NCI-H524 treated with DMSO at 0.1 percent for 48 hours (cell line): ENCODE measurements at places on chromosomes 4 and X.

DNA sequence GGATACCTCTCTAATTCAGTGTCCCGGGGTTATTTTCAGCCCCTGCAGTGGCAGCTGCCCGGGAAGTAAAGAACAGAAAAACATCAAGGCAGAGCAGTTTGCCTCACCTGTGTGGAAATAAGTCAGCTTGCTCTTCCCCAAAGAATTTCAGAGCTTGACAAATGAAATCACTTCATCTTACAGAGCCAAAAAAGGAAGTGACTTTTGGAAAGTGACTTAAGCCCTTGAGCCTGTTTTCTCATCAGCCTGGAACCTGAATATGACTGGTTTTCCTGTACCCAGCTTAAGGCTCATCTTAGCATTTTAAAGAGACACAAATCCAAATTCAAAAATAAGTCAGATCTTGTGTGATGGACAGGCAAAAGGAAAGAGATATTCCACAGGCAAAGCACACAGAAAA is 211.6 kb downstream of the RCHY1 start:
- DNase-seq: no peak

DNA sequence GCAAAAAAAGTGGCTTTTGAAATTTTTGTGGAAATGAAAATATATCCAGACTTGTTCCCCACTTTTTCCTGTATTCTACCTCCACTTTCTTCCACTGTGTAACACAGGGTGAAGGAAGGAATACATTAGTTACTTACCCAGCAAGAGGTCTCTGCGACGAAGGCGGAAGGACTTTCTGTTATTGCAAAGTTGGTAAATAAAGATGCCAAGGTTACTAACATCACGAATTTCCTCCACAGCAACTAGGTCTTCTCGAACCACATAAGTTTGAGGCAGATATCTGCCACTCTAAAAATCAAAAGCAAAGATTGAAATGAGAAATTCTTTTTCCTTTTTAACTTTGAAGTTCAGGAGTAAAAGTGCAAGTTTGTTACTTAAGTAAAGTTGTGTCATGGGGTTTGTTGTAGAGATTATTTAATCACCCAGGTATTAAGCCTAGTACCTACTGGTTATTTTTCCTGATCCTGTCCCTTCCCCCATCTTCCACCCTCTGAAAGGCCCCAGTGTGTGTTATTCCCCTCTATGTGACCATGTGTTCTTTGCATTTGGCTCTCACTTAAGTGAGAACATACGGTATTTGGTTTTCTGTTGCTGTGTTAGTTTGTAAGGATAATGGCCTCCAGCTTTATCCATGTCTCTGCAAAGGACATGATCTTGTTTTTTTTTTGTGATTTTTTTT is 5.8 kb downstream of the ITM2A start:
- no peak for DNase-seq

- no peak for DNase-seq
Measured at GRCh38 chrX:30283456-30284200, 25.6 kb downstream of the NR0B1 start.

- no peak for DNase-seq
Measured at GRCh38 chr4:1792832-1793495, at the start of gene FGFR3. TSS of gene FGFR3 (plus strand) at chr4:1793293. CDS start at chr4:1793935, 642 bp downstream.

DNA sequence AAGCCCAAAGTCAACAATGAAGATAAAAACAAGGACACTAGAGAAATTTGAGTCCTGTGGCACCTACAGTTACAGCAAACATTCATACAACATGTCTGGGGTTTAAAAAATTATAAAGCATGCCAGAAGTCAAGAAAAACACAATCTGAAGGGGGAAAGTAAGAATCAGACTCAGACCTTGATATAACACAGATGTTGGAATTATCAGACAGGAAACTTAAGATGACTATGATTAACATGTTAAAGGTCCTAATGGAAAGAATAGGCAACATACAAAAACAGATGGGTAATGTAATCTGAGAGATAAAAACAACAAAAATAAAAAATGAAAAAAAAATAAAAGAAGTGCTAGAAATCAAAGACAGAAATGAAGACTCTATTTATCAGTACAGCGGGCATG is 446.5 kb downstream of the SPRY1 start:
- DNase-seq: no peak

GRCh38 chr4:112140536-112140935 is 4.7 kb upstream of the FAM241A start:
- no peak for DNase-seq

GRCh38 chr4:31194823-31195222 is 474.7 kb downstream of the PCDH7 start:
- DNase-seq: no peak

GRCh38 chrX:23008431-23009099 is 8.8 kb downstream of the DDX53 start:
- no peak for DNase-seq

GRCh38 chrX:26653050-26653449 is 437.1 kb downstream of the MAGEB5 start:
- DNase-seq: no peak

GRCh38 chr4:123510221-123510620 is 113.6 kb downstream of the SPRY1 start:
- peak; percentile 72 for DNase-seq

DNA sequence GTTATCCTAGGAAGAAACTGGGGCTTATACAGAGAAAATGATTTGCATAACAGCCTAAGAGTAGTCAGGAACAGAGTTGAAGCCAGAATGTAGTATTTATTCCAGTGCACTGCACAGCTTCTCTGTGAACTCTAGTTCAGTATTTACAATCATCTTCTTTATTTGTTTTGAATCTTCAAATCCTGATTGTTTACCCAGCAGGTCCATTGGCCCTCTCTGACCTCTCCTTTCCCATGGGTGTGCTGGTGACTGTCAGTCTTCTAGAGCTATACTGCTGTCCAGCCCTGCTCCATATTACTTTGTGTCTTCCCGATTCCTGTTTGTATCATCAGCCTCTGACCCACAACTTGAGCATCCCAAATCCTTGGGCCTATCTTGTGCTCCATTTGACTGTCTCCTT is 301.9 kb upstream of the HS3ST1 start:
- DNase-seq: no peak

DNA sequence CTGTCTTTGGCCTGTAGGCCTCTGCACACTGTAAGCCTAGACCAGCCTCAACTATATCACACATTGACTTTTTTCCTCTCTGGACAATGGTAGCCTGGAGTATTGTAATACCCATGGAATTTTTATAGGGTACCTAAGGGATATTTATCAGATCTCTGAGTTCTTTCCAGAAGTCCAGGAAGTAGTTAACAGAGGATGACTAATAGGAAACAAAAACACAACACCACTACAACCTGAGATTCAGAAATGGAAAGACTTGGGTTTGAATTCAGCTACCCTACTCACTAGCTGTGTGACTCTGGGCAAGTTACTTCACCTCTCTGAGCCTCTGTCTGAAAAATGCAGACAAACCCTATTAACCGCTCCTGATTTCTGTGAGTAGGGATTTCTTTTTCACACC is 7.7 kb upstream of the STX18 start:
- DNase-seq: no peak

DNA sequence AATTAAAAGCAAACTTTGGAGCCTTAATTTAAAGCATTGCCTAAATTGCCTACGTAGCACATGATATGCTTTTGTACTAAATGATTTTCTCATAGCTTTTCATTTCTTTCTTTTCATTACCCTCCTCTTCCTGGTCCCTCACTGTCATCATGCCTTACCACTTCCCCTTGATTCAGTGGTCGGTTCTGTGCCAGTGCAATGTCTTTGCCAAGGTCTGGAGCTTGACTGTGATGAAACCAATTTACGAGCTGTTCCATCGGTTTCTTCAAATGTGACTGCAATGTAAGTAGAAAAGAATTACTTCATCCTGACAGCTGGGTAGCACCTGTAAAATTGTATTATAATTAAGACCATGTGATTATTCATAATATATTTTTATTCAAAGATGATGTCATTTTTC is 72.5 kb downstream of the C4orf46 start:
- DNase-seq: no peak

DNA sequence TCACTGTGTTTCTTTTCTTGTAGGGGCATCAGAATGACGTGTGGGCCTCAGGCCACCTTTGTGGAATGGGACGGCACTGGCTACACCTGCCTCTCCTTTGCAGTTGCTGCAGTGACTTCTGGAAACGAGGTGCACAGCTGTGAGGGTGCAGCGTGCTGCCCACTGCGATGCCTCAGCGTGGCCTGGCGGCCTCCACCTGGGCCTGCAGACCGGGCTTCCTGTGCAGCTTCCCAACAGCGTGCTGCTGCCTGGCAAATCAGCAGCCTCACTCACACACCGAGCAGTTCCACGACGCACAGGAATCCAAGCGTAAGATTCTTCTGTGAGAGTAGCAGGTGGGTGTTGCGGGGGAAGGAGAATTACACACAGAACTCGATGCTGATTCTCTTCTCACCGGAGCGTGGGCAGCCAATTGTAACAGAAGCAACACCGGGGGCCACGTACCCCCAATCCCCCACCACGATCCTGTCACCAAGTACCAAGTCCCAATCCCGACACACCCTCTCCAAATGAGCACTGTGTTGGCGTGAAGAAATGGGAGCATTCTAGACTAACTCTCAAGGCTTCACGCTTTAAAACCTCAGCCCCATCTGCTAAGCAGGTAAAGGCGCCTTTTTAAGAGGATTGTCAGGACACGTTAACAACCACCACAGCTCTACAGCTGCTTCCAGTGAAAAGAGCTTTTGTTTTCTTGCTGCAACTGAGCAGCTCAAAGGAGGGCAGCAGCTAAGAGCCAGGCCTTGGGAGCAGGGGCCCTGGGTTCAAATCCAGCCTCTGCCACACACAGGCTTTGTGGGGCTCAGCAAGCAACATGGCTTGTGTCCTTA is 16.9 kb downstream of the WDR1 start:
- DNase-seq: no peak

- no peak for DNase-seq
Measured at GRCh38 chr4:69759189-69759604, 1.2 kb downstream of the SULT1B1 start.

- DNase-seq: no peak
Measured at GRCh38 chr4:104113850-104114249, 380.8 kb downstream of the CXXC4 start.

DNA sequence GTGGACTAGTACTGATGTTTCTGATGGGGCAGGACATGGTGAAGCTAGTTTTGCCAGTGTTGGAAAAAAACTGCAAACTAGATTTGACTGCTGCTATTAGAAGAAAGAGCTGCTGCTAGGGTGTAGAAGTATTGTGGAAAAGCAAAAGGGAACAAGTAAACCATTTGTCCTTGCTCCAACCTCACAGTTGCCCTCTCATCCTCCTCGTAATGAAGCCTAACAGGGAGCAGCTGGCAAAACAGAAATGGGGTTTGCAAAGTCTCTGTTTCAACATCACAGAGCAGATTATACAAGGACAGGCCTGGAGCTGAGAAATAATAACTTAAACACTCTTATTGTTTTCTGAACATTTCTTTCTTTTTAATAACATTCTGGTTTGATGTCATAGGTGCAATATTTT is 346.2 kb downstream of the MAGEB5 start:
- no peak for DNase-seq

GRCh38 chrX:69493193-69493592 is 10.9 kb upstream of the NALF2 start:
- DNase-seq: no peak

GRCh38 chr4:129526812-129527211 is 430.9 kb downstream of the C4orf33 start:
- no peak for DNase-seq

GRCh38 chr4:153426207-153426885 is 39.8 kb upstream of the TMEM131L start:
- DNase-seq: no peak

DNA sequence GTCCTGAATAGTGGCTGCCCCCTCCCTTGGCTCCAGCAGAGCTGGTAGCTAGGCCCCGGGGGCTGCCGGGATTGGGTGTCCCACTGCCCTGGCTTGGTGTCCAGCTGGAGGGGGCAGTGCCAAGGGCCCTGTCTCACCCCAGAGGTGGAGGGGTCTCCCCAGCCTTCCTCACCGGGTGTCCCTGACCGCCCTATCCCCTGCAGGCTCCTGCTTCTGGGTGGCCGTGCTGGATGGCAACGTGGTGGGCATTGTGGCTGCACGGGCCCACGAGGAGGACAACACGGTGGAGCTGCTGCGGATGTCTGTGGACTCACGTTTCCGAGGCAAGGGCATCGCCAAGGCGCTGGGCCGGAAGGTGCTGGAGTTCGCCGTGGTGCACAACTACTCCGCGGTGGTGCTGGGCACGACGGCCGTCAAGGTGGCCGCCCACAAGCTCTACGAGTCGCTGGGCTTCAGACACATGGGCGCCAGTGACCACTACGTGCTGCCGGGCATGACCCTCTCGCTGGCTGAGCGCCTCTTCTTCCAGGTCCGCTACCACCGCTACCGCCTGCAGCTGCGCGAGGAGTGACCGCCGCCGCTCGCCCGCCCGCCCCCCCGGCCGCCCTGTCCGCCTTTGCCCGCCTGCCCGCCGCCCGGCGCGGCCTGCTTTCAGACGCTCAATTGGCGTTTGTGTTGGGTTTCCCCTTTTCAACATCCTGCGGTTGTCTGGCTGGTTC is 4.6 kb downstream of the NAT8L start:
- no peak for DNase-seq

- DNase-seq: peak; percentile 34
Measured at GRCh38 chr4:85777908-85778631, 303.1 kb downstream of the ARHGAP24 start.

- DNase-seq: no peak
Measured at GRCh38 chr4:138426786-138427185, 184.6 kb upstream of the SLC7A11 start.

GRCh38 chrX:6293716-6294115 is 65.0 kb upstream of the NLGN4X start:
- DNase-seq: no peak

DNA sequence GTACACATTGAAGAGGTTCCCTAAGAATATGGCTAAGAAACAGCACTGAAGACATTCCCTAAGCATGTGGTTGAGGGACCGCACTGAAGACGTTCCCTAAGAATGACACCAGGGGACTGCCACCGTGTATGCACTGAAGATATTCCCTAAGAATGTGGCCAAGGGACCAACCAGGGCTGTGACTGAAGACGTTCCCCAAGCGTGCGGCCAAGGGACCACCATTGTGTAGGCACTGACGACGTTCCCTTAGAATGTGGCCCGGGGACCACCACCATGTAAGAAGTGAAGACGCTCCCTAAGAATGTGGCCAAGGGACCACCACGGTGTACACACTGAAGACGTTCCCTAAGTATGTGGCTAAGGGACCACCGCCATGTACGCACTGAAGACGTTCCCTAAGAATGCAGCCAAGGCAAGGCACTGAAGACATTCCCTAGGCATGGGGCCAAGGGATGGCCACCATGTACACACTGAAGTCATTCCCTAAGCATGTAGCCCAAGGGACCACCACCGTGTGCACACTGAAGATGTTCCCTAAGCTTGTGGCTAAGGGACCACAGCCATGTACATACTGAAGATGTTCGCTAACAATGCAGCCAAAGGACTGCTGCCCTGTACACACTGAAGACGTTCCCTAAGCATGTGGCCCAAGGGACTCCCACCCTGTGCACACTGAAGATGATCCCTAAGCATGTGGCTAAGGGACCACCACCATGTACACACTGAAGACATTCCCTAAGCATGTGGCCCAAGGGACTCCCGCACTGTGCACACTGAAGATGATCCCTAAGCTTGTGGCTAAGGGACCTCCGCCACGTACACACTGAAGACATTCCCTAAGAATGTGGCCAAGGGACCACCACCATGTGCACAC is 22.0 kb downstream of the DHRSX start:
- no peak for DNase-seq
